Mesenteric fat pad (tissue), 1 donor: ENCODE measurements at places on chromosomes 1 and 21. TPM values are rescaled to one million over a fixed set of nuclear protein-coding genes. Genes with fewer than 3 reads are reported as not detected.

GRCh38 chr1:69070660-69071373 is 496.9 kb upstream of the LRRC7 start:
- DNase-seq, result no peak

GRCh38 chr1:93317207-93317606 is 28.5 kb upstream of the DR1 start:
- no peak for DNase-seq

GRCh38 chr1:244104309-244105060 is 53.4 kb downstream of the ZBTB18 start:
- no peak for DNase-seq

GRCh38 chr1:245255783-245256182 is 101.0 kb downstream of the KIF26B start:
- no peak for DNase-seq

GRCh38 chr1:104266612-104267011 is 516.9 kb downstream of the AMY1C start:
- DNase-seq, result no peak

DNA sequence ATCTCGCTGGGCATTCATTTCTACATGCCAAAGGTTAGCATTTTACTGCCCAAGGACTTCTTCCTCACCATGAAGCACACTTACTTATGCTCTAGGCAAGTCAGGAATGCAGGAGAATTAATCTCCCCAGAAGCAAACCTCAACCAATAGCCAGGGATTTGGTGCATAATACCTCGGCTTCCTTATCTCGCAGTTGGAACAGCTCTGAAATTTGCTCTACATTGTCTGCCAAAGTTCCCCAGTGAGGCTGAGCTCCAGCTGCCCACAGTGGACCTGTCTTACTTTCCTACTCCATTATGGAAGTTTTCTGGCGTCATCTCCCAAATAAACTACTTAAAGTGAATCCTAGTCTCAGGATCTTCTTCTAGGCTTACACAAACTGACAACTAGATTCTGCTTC is 57.6 kb upstream of the PPM1J start:
- no peak for DNase-seq

TEDDM1 gene
- not detected for total RNA-seq

KRTAP19-5 gene
- not detected for total RNA-seq

ZNF648 gene
- not detected for total RNA-seq

NR0B2 gene
- 0.29 TPM for total RNA-seq
